ENCODE measurements at places on chromosomes 2 and 18.

DNA sequence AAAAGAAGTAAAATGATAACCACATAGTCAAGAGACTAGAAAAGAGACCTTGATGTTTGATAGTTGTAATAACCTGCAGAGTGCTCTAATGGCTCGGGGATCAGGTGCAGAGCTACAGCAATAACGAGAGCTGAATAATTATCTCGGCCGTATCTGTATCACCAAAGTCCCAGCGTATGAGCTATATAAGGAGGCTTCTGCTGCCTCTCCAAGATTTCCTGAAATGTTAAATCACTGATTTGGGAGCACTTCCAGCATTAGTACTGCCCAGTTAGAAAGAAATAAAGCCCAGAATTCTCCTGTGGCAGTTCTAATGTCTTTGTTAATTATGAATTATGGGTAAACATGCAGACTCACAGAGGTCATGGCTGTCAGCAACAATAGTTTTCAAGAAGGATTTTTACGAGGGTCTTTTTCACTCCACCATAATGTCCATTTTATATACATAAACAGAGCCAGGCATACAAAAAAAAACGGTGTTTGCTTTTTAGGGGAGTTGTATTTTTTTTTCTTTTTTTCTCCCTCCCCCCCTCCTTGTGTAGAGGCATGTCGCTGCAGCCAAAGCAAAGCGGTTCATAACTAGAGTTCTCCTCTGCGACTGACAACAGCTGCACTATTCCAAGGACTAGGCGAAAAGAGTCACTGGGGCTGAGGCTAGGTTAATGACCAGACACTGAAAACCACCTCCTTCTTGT is 168.3 kb upstream of the VRK2 start:
- no peak for DNase-seq

GRCh38 chr18:44918142-44918476 is 237.4 kb downstream of the SETBP1 start:
- DNase-seq = no peak

DNA sequence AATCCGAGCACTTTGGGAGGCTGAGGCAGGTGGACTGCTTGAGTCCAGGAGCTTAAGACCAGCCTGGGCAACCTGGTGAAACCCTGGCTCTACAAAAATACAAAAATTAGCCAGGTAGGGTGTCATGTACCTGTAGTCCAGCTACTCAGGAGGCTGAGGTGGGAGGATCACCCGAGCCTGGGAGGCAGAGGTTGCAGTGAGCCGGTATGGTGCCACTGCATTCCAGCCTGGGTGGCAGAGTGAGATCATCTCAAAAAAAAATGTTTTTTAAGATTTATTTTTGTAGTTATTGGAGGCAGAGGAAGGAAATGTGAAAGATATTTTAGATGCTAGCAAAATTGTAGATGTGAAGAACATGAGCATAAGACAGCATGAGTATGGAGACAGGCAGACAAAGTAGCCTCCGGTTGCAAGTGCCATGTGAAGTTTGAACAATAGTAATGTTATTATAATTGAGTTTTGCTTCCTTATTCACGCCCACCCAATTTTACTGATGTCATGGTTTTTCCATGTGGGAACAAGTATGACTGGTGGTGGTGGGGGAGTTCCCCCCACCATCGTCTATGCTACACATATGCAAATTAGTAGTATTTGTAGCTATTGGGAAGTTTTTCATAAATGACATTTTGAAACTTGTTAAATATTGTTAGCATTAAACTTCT is 18.0 kb downstream of the REL start:
- DNase-seq = no peak

DNA sequence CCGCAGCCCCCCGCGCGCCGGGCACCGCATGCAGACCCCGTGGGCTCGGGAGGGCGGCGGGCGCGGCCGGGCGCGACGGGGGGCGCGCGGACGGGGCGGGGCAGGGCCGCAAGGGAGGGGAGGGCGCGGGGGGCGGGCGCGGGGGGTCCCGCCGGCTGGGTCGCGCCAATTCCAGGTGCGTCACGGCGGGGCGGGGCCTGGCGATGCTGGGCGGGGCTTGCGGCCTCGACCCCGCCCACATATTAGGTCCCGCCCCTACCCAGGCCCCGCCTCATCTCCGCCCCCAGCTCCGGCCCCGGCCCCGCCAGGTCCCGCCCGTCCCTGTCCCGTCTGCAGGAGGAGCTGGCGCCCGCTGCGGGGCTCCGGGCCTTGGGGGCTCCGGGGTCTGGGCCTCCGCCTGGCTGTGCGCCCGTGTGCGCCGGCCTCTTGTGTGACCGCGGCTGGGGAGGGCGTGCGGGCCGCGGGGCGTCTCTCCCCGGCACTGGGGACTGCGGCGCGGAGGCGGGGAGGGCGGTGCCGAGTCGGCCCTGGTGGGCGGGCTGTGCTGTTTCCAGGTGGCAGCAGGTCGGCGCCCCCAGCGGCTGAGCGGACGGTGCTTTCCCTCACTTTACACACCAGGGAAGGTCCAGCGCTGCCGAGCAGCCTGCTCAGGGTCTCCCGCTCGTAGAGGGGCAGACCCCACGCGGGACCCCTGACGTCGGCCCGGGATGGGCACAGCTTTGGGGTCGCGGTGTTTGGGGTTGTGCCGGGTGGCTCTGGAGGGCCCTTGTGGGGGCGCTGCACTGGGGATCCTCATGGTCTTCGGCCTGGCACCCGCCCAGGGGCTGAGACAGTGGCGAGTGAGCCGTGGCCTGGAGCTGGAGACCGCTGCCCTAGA is 554 bp downstream of the ING5 start:
- DNase-seq = peak; percentile 90

DNA sequence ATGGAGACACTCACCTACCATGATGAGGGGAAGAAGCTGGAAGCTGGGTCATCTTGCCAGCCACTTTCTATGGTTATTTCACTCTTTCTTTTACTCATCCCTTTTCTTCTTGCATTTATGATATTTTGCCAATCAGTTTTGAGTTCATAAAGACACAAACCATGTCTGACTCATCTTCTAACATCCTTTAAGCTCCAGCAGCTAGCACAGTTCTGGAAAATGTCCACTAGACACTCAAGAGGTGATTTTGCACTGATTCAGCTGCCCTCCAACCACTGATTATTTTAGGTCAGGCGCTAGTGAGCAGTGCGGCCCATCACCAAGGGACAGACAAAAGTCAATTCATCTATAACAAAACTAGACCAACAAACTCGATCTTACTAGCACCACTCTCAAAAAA is 537.1 kb upstream of the ID2 start:
- no peak for DNase-seq

- no peak for DNase-seq
Observed at GRCh38 chr18:79117385-79117784, 48.2 kb downstream of the ATP9B start.
